ENCODE measurements at places on chromosomes 12 and 14.

DNA sequence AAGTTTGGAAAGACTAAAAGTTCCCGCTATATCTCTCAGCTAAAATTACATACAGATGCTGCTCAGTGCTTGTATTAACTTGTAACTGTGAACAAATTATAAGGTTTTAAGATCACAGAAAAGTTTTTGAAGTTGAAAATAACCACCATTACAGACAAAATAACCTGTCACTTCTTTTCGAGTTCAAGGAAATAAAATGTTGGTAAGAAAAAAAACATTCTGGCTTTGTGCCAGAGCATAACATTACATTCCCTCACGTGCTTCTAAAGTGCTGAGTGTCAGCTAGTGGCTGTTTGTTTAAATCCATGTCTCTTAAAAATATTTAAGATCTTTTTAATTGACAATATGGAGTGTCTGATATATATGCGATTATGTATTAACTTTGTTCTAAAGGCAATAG lies 27.2 kb upstream of the ADAMTS20 start:
- DNase-seq, result no peak

GRCh38 chr12:50257236-50258166 lies 25.8 kb downstream of the LIMA1 start:
- DNase-seq, result no peak

GRCh38 chr12:79932357-79932756 lies 2.5 kb downstream of the PPP1R12A start:
- no peak for DNase-seq

DNA sequence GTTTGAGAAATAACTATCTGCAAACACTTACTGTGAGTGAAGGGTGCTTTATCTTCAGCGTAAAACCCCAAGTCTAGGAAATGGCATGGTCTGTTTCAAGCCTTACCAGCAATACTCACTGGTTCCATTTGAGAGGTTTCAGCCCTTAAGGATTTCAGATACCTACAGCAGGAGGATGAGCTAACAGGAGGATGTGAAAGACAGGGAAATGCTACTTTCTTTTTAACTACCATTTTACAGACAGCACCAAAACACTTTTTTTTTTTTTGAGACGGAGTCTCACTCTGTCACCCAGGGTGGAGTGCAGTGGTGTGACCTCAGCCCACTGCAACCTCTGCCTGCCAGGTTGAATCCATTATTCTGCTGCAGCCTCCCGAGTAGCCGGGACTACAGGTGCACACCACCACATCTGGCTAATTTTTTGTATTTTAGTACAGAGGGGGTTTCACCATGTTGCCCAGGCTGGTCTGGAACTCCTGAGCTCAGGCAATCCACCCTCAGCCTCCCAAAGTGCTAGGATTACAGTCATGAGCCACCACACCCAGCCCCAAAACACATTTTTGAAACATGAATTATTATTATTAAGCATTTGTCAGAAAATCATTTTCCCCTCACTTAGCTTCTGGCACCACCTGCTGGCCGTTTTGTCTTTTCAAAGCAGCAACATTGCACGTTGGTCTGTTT lies 4.6 kb downstream of the MTRFR start:
- peak; percentile 75 for DNase-seq

GRCh38 chr14:52769887-52770286 lies 21.5 kb downstream of the GNPNAT1 start:
- peak; percentile 8 for DNase-seq

GRCh38 chr12:115222220-115222619 lies 538.2 kb upstream of the TBX3 start:
- no peak for DNase-seq

- DNase-seq, result no peak
Measured at GRCh38 chr12:34334953-34335743, 312.9 kb downstream of the ALG10 start.

- DNase-seq, result no peak
Measured at GRCh38 chr12:96846293-96846692, 60.8 kb upstream of the NEDD1 start.

DNA sequence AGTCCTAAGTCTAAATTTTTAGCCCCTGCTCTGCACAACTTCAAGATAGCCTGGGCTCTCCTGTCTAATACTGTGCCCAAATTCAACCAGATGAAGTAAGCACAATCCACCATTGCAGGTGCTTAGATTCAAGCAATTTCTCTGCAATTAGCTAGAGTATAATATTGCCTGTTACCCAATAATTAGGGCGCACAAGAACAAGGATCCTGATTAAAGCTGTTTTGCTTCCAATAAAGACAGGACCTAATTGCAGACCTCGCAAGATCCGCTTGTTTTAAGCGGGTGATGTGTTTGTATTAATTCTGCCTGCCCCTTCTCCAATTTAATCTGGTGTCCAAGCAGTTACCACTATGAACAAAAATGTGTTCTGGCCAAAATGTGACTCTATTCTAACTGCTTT lies 1268.9 kb upstream of the TMEM132C start:
- DNase-seq, result no peak

DNA sequence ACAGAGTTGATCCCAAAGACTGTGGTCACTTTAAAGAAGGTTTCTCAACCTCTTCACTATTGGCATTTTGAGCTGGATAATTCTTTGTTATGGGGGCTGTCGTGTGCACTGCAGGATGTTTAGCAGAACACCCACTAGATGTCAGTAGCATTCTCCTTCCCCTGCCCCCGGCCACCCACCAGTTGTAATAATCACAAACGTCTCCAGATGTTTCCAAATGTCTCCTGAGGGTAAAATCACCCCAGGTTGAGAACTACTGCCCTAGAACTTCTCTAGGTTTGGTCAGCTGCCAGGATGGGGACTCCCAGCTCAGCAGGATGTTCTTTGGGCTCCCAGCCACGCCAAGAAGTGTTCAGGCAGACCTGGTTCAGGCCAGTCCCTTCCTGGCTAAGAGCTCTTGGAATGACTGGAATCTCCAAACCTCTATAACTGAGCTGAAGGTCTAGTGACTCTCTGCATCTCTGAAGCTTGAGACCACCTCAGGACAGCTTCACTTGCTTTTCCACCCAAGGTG lies 12.5 kb upstream of the AJUBA start:
- peak; percentile 20 for DNase-seq

- DNase-seq, result no peak
Measured at GRCh38 chr12:57016348-57016747, at the start of gene TAC3. TSS of gene TAC3 (minus strand) at chr12:57016529. CDS start at chr12:57015797, 732 bp downstream.

Data from CD4-positive, alpha-beta T cell treated with Interleukin-4 for 4 hours (primary cell).